ENCODE measurements at places on chromosomes 4 and X.

DNA sequence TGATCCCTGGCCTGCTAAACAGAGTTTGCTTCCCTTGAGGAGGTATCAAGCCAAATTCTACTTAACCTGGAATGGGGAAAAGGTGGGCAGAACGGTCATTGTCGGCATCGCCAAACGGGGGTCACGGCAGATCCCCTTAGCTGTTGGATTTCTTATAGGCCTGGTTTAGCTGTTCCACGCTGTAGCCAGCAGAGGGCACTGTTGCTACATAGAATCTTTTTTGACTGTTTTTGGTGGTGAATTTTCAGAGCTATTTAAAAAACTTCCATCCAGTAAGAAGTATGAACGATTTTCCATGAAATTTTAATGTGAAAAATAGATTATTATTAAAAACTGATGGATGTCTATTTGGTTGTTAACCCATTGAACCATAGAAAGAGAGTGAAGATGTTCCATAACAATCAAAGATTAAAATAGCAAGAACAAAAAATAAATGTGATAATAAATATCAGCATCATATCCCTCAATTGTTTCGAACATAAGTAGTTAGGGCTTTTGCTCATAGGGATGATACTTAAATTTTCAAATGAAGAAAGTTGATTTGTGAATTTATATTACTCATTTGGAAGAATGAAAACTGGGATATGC is 56.6 kb downstream of the LINC00632 start:
- DNase-seq: no peak

DNA sequence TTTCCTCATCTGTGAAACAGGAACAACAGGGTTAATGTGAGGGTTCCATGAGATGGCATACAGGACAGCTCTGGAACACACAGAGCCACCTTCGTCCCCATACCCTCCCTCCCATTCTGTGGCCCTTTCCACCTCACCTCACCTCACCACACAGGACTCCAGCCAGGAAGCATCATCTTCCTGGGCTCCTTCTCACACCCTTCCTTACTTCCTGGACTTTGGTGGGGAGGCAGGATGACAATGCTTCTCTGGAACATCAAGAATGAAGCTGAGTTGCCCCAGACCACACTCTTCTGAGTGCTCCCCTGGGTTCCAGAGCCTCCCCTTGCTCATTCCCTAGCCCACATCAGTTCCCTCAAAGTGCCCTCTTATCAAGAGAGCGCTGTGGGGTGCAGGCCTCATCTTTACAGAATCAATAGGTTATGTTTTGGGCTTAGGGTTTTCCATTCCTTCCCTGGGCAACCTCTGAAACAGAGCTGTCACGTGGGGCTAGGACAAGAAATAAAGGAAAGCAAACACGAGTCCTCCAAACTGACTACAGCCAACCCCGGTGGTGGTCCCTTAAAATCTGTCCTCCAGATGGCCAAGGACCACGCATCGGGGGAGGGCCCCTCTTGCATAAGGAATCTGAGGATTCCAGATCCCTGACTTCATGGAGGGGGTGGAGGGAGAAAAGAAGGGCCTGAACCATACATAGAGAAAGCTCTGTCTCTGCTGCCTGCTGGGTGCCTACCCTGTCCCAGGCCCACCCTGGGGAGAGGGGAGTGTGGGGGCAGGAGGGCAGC is 74.4 kb upstream of the ATP6AP2 start:
- DNase-seq: peak; percentile 57

- no peak for DNase-seq
These were observed 4.9 kb downstream of the HUWE1 start for GRCh38 chrX:53681661-53682060.

- DNase-seq: no peak
These were observed 17.5 kb upstream of the SAT1 start for GRCh38 chrX:23765449-23765848.
